ENCODE measurements at places on chromosomes 1 and 21. TPM values are rescaled to one million over a fixed set of nuclear protein-coding genes. Genes with fewer than 3 reads are reported as not detected.

Gene ZNF697
- total RNA-seq = 7.2 TPM

Gene IL24
- total RNA-seq = 14.1 TPM

Gene IGFN1
- not detected for total RNA-seq

Gene OXCT2
- 3.2 TPM for total RNA-seq

Gene SMIM1
- total RNA-seq = not detected

Data from hair follicular keratinocyte (primary cell).